ENCODE measurements at places on chromosomes 13 and 19.

DNA sequence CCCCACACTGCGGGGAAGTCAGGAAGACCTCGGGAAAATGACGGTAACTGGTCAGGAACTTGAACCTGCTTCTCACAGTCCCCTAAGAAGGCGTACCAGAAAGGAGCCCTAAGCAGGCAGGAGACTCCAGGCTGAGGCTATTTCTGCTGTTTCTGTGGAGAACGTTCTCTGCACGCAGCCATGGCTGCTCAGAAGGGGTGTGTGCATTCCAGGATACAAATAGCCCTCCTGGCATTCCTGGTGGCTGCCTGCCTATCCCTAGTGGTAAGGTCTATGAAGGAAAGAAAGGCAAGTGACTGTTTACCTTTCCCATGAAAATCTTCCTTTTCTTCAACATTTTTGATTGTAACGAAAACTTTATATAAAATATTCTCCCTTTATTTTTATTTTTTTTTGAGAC lies 2.5 kb downstream of the SGCG start:
- DNase-seq, result no peak

DNA sequence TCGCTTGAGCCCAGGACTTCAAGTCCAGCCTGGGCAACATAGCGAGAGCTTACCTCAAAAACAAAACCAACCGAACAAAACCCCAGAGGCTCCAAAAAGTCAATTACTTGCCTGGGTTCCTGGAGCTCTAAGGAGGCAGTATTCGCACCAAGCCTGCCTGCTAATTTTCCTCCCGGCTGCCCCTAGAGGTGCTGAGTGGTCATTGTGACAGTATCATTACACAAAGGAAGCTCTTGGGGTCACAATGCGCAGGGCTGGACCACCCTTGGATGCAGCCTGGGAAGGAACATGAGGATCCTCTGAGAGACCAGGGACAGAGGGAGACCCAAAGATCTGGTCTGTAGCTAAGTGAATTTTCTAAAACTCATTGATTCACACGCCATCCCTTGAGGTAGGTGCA lies 8.5 kb upstream of the PEX11G start:
- no peak for DNase-seq

GRCh38 chr13:45372189-45373161 lies 31.5 kb upstream of the TPT1 start:
- no peak for DNase-seq

DNA sequence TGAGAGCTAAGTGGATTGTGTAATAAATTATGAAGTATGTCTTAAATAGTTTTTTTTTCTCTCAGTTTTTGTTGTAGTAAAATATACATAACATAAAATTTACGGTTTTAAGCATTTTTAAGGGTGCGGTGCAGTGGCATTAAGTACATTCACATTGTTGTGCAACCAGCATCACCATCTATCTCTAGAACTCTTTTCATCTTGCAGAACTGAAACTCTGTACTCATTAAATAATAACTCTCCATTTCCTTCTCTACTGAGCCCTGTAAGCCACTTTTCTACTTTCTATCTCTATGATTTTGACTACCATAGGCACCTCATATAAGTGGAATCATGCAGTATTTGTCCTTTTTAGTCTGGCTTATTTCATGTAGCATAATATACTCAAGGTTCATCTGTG lies 87.1 kb downstream of the GJA3 start:
- DNase-seq, result no peak

DNA sequence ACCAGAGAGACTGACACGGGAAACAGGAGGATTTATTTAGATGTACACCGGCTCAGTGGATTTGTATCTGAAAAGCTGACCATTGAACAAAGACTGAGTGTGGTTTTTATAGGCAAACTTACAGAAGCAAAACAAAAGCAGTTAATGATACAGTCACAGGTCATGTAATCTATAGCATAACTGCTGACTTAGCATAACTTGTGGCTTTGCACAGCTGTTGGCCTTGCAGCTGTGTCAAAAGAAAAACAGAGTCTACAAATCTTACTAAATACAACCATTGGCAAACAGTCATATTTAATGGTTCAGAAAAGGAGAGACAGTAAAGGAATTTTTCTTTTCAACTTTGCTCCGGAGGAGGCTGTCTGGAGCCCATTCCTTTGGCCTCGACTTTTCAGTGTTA lies 2.3 kb upstream of the ILF3 start:
- DNase-seq, result no peak

- no peak for DNase-seq
Measured at GRCh38 chr19:31377736-31378135, 28.5 kb upstream of the TSHZ3 start.

- DNase-seq, result no peak
Measured at GRCh38 chr13:36915896-36916640, 4.0 kb downstream of the SMAD9 start.

DNA sequence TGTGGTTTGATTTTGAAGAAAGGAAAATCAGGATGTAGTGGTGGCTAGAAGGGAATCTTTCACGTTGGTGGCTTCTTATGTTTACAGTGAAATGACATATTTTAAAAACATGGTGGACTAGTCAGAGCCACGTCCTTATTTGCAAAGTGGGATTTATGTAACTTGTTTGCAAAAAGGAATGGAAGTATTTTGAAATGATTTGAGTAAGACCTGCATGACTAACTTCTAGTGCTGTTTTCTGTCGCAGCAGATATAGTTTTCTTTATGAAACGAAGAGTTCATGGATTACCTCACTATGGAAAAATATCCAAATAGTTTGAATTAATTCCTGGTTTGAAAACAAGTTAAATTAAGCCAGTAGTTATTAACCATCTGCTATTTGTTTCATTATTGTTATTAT lies 476.5 kb downstream of the MYO16 start:
- no peak for DNase-seq

DNA sequence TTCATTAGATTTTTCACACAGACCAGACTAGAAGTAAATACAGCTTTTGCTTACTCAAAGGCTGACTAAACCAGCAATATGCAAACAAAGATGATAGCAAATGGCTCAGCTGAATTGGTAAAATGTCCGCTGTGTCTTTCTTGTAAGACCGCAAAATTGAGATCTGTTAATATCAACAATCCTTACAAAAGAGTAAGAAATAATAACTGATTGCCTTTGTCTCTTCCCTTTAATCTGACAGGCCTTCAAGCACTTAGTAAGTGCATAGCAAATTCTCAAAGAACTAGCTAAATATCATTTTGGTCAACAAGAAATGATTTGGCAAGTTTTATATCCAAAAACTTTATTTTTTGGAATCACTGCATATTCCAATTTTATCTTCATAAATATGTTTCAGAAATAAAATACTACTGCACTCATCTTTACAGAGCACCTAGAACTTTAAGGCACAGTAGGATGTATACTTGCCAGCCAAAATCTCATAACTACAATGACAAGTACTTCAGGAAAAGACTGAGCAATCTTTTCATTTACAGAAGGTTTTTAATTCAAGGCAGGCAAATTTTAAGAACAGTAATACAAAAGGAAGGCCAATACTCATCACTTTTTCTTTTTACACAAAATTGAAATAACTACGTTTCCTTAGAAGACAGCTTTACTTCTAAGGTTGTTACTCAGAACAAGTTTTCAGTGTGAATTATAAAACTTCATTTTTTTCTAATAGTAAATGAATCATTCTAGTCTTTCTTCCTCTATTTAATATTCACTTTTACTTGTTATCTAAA lies 1.1 kb downstream of the ELF1 start:
- no peak for DNase-seq

GRCh38 chr19:7006135-7006704 lies 15.0 kb downstream of the MBD3L2B start:
- DNase-seq, result no peak

GRCh38 chr13:108561149-108561548 lies 68.3 kb upstream of the MYO16 start:
- no peak for DNase-seq

- no peak for DNase-seq
Measured at GRCh38 chr19:28171983-28172382, 1041.0 kb downstream of the UQCRFS1 start.

- DNase-seq, result no peak
Measured at GRCh38 chr19:50717026-50717723, 2.4 kb downstream of the SHANK1 start.

GRCh38 chr13:48188131-48188530 lies 44.9 kb upstream of the ITM2B start:
- no peak for DNase-seq

DNA sequence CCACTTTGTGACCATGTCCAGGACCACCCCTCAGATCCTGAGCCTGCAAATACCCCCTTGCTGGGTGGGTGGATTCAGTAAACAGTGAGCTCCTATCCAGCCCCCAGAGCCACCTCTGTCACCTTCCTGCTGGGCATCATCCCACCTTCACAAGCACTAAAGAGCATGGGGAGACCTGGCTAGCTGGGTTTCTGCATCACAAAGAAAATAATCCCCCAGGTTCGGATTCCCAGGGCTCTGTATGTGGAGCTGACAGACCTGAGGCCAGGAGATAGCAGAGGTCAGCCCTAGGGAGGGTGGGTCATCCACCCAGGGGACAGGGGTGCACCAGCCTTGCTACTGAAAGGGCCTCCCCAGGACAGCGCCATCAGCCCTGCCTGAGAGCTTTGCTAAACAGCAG lies 7.7 kb upstream of the CEACAM7 start:
- DNase-seq, result peak; percentile 38

DNA sequence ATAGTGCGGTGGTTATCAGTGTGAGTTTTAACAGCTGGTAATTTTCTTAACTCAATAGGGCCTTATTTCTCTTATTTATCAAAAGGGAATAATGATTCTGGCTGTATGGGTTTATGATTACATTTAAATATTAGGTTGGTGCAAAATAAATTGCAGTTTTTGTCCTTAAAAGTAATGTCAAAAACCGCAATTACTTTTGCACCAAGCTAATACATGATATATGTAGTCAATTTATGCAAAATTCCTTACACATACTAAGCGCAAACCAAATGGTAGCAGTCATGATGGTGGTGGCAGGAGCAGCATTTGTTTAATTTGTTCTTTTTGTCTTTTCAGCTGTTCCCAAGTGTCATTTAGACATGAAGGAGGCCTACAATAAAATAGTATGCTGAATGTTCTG lies 1777.1 kb downstream of the OLFM4 start:
- no peak for DNase-seq

- no peak for DNase-seq
Measured at GRCh38 chr13:102903659-102904407, 58.0 kb downstream of the ERCC5 start.

DNA sequence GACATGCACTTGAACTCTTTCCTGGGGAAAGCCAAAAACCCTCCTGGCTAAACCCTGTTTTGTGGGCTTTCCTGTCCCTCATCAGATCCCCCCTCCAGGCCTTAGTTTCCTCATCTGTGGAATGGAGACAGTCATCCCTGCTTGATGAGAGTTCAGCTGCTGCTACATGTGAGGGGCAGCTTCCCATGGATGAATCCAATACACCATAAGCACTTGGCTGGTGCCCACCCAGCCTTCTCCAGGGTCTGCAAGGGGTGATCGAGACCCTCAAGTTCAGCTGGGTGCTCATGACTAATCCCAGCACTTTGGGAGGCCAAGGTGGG lies 21.6 kb downstream of the IL12RB1 start:
- no peak for DNase-seq

DNA sequence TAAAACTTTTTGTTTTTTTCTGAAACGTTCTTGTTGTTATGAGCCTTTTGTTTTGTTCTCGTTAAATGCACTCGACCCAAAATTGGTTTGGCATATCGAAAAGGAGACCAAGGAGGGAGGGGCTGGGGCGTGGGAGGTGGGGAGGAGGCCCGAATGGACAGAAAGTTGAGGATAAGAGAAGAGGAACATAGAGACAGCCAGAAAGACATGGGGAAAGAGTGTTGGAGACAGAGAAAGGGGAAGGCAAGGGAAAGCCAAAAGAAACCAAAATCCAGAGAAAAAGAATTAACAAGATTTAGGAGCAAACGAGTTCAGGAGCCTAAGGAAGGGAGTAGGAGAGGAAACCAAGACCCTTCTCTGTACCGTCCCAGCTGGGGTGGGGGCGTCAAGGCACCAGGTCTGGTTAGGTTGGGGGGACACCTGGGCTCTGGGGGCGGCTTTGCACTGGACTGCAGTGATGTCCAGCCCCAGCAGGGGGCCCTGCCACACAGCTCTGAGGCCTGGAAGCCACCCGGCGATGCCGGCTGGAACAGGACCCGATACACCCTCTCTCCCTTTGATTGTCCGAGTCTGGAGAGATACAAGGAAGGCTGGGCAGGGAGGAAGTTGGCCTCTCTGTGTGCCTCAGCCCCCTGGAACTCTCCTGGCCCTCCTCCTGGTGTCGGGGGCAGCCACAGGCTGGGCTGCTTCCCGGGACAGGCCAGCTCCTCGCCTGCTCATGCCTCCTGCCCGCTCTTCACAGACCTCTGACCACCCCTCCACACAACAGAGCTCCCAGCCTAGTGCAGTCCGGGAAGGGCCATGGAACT lies 11.6 kb upstream of the ASF1B start:
- DNase-seq, result peak; percentile 82

DNA sequence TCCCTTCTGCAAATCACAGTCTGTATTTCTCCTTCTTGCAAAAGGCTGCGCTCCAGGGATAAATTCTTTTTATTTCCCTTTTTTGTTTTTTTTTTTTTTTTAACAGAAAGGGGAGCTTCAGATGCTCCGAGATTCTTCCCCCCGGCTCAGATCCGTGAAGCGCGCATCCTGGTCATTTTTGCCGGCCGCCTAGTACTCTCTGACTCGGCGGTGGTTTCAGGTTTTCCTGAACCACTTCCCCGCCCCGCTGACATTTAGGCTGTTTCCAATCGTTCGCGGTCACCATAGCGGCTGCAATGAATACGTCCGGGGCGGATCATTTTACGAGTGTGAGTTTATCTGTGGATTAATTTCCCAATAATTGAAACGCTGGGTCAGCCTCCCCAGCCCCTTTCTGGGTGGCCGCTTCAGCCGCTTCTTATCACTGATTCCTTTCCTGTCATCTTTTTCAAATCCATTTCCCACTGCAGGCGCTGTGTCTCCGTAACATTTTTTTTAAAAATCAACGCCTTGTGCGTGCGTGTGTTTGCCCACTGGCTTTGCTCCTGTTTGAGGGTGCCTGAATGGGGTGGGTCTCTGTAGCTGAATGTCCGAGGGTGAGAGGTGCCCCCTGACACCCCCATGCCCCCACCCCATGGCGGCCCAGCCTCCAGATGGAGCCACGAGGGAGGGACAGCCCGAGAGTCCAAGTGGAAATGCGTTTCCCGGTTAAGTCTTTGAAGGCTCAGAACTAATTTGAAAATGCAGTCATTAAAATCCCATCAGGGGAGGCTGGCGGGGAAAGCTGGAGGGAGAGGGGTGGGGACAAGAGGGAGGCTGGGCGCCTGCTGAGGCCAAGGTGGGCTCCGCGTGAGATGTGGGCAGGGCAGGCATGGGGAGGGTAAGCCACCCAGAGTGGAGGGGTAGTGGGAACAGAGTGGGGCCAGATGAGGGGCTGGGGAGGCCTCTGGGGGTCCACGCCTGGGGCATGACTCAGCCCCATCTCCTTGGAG lies 10.6 kb downstream of the ONECUT3 start:
- no peak for DNase-seq

DNA sequence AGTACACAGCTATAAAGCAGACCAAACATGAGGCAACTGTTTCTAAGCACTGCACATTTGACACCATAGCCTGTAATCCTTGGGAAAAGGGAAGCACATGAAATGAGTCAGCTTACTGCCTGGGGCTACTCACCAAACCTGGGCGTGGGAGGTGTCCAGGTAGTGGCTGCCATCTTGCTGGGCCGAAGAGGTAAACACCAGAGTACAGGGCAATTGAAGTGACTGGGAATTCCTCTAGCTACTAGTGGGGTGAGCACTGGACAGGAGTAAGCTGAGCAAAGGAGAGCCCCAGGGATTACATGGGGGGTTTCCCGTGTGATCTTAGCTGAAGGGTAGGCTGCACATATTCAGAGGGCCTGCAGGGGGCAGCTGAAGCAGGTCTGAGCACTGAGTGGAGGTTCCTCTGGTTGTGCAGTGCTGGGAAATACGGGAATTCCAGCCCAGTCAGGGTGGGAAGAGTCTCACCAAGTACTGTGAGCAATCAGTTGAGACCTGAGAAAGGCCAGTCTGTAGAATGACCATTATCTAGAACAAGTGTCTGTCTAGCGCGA lies 140.5 kb downstream of the SLC7A1 start:
- DNase-seq, result no peak
